Activated CD4-positive, CD25-positive, alpha-beta regulatory T cell treated with anti-CD3 and anti-CD28 coated beads, Interleukin-2, amount 50 U/mL, for 24 hours (primary cell): ENCODE measurements at places on chromosomes 4 and X.
A peak's percentile ranks its signal among the peaks of the same experiment; 100 is the strongest.

- ATAC-seq = no peak
Observed at GRCh38 chr4:115082633-115083032, 30.8 kb downstream of the NDST4 start.

GRCh38 chr4:184437565-184438265 is 36.6 kb downstream of the IRF2 start:
- ATAC-seq = no peak

DNA sequence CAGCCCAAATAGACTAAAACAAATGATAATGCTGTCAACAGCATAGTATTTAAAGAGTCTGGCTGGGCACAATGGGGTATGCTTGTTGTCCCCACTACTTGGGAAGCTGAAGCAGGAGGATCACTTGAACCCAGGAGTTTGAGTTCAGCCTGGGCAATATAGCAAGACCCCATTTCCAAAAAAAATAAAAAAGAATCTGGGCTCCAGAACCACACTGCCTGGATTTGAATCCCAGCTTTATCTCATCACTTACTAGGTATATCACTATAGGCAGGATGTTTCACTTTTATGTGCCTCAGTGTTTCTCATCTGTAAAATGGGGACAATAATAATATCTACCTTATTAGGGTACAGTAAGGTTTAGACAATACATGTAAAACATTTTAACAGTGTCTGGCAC is 5.3 kb upstream of the G3BP2 start:
- ATAC-seq = no peak

GRCh38 chr4:13765539-13765938 is 138.0 kb upstream of the BOD1L1 start:
- no peak for ATAC-seq

DNA sequence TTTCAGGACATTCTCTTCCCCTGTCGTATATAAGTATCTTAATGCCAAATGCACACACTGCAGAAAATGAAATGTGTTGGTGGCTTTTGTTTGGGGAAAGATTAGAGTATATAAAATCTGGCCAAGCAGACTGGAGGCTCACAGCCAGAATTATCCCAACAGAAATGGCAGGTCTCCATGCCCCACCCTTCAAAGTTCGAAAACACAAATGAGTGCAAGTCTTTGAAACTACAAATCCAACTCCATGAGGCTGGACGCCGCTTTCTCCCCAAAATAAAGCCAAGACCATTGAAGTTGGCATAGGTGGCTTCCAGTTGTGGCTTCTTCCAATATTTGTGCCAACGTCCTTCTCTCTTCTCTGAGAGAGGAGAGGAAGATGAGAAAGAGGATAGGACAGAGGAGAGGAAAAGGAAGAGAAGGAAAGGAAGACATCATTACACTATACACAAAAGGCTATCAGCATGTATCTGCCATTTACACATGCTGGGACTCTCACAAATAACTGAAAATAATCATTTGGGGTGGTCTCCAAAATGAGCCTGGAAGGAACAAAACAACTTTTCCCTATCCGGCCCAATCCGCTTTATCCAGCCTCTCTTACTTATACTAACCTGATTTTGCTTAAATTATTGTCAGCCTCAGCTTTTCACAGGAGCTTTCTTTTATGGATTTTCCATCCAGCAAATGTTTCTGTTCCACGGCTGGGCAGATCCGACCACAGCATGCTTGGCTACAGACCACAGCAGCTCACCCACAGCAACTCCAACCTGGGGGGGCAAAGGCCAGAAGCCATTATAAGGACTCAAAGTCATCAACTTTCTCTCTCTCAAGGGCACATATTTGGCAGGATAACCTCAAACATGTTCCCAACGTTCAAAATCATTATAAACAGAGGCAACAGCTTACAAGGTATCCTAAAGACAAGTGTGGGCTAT is 71.7 kb downstream of the APBB2 start:
- ATAC-seq = no peak

DNA sequence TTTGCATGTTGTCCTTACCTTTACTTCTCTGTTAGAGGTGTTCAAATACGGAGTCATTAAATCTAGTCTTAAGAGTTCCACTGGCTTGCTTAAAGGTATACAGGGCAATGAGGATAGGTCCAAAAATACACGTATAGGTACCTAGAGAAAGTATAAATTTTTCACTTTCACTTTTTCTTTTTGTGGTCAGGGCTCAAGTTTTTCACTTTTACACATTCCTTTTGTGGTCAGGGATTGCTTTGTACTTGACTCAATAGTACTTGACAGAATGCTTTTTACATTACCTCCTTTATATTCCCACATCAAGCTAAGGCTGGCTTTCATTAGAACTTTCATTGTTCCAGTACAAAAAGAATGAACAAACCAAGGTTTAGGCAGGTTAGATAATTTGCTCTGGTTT is 21.7 kb downstream of the TMEM184C start:
- ATAC-seq = peak; percentile 51
